RPMI7951 (cell line): ENCODE measurements at places on chromosomes 4 and X.

- DNase-seq = no peak
Observed at GRCh38 chrX:120235284-120235683, 15.3 kb upstream of the ZBTB33 start.

DNA sequence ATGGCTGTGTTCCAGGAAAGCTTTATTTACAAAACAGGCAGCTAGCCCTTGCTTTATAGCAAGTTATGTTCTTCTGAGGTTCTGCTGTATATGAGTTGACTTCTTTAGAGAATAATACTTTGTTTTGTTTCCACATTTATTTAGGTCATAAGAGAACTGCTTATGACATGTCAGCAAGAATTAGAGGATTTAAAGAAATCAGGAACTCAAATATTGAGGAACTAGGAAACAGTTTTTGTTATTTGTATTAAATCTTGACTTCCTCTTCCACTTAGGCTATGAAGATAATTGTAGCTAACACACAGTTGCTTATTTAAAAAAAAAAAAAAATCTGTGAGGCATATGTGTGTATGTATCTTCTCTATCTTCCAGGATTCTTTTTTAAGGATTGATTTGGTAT lies 14.3 kb downstream of the ZRSR2 start:
- DNase-seq = no peak

DNA sequence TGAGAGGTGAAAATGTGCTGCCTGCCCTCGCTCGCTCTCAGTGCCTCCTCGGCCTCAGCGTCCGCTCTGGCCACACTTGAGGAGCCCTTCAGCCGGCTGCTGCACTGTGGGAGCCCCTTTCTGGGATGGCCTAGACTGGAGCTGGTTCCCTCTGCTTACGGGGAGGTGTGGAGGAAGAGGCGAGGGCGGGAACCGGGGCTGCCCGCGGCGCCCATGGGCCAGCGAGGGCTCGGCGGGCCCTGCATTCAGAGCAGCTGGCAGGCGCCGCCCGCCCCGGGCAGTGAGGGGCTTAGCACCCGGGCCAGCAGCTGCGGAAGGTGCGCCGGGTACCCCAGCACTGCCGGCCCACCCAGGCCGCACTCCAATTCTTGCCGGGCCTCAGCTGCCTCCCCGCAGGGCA lies 39.6 kb downstream of the TRIML1 start:
- no peak for DNase-seq

DNA sequence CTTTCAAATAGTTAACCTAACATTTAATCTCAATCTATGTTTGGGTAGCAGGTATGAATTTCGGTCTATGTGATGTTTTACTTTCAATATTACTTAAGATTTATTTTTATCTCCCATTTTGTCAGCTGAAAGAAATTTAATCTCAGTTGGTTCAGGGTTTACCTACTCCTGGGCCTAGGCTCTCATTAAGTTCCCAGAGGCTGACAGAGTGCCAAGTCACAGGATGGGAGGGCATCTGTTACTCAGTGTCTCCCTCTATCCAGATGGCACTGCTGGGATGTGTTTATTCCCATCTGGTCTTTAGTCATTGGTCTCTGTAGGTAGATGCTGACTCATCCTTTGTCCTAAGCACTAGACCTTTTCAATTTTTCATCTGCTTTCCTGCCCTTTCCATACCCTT lies 129.4 kb upstream of the ARSJ start:
- peak; percentile 82 for DNase-seq

- DNase-seq = peak; percentile 11
Observed at GRCh38 chr4:10171055-10171454, 54.5 kb upstream of the WDR1 start.

DNA sequence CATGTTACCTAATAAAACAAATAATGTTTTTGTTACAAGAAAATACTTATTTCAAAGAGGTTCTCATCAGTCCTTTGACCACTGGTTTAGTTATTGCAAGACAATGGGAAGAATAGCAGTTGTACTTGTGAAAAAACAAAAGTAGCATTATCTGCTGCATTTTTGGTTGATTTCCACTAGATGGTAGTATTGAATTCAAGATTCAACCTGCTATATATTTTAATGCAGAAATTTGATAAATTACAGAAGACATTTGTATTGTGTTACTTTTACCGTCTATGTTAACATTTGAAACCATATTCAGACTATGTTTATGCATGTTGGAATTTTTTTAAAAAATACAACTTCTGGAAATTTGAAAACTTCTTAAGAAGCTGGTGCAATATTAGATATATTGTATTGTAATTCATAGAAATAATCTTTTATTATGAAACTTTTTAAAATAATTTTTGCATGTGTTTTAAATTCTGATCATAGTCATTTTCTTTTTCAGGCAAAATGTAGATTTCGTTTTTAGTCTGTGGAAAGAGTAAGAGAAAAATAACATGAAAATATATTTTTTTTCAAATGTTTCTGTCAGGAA lies 56.4 kb downstream of the SPCS3 start:
- DNase-seq = peak; percentile 22

- DNase-seq = no peak
Observed at GRCh38 chr4:102824398-102824797, 3.0 kb downstream of the UBE2D3 start.

GRCh38 chr4:139665690-139666529 lies at the start of gene MGST2:
Gene MGST2 (plus strand): TSS chr4:139665819. CDS start chr4:139666020, 201 bp downstream.
- DNase-seq = peak; percentile 63

- no peak for DNase-seq
Observed at GRCh38 chr4:1532549-1533395, 126.5 kb upstream of the NKX1-1 start.

GRCh38 chrX:45422216-45422925 lies 221.7 kb upstream of the DIPK2B start:
- DNase-seq = peak; percentile 31

GRCh38 chrX:136816975-136817374 lies 36.2 kb upstream of the ARHGEF6 start:
- DNase-seq = no peak

DNA sequence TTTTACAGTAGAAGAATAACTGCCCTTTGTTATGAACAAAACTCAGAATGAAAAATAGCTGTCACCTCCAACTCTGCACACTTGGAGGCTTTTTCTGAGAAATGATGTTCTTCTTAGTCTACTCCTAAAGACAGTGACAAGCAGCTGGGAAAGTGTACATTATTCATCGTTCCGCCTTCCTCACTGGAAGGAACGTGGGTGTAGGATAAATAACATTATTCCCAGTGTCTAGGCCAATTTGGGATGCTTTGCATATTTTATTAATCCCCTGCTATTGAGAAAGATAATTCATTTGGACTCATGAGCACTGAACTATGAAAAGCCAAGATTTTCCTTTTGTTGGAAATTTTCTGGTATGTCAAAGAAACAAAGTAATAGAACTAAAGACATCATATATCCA lies 87.8 kb downstream of the VCX2 start:
- DNase-seq = no peak

DNA sequence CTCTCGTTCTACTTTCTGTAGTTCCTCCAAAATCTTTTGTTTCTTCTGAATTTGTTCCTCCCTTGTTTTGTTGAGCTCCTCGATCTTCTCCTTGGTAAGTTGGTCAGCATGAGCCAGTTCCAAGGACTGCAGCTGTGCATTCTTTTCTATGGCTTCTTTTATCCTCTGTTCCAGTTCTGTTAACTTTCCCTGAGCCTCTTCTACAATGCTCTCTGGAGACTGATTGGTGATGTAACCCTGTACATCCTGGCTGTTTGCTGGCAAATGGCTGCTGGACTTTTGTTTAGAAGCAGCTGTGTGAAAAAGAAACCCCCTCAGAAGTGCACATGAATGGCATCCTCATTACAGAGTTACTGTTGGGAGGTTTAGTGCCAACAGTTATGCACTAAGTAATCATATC lies 70.5 kb upstream of the COX18 start:
- no peak for DNase-seq
